ENCODE measurements at places on chromosomes 6 and 20. TPM values are rescaled to one million over a fixed set of nuclear protein-coding genes. Genes with fewer than 3 reads are reported as not detected.

The SNAP91 gene
- under 0.01 TPM for total RNA-seq

The FILIP1 gene
- 0.32 TPM for total RNA-seq

- DNase-seq, result no peak
These were observed 237.3 kb upstream of the CNR1 start for GRCh38 chr6:88403486-88403885.

- no peak for DNase-seq
These were observed 15.1 kb downstream of the ADGRG6 start for GRCh38 chr6:142316791-142317368.

- no peak for DNase-seq
These were observed 163.4 kb upstream of the SPACA1 start for GRCh38 chr6:87884203-87884602.

GRCh38 chr6:137853569-137854213 is 13.4 kb upstream of the TNFAIP3 start:
- peak; percentile 23 for DNase-seq

GRCh38 chr6:10409233-10409721 is 5.6 kb downstream of the TFAP2A start:
- DNase-seq, result no peak

GRCh38 chr20:63636752-63637628 is 10.1 kb upstream of the GMEB2 start:
- DNase-seq, result no peak

GRCh38 chr6:118506071-118506638 is 41.9 kb upstream of the PLN start:
- no peak for DNase-seq

GRCh38 chr6:43627008-43627825 is 1.8 kb downstream of the GTPBP2 start:
- DNase-seq, result peak; percentile 97
